ENCODE measurements at places on chromosomes 3 and 15.

GRCh38 chr3:100210772-100211135, 50.0 kb upstream of the TBC1D23 start:
- peak; percentile 16 for DNase-seq

GRCh38 chr3:66144568-66145407, 76.0 kb upstream of the SLC25A26 start:
- DNase-seq = no peak

DNA sequence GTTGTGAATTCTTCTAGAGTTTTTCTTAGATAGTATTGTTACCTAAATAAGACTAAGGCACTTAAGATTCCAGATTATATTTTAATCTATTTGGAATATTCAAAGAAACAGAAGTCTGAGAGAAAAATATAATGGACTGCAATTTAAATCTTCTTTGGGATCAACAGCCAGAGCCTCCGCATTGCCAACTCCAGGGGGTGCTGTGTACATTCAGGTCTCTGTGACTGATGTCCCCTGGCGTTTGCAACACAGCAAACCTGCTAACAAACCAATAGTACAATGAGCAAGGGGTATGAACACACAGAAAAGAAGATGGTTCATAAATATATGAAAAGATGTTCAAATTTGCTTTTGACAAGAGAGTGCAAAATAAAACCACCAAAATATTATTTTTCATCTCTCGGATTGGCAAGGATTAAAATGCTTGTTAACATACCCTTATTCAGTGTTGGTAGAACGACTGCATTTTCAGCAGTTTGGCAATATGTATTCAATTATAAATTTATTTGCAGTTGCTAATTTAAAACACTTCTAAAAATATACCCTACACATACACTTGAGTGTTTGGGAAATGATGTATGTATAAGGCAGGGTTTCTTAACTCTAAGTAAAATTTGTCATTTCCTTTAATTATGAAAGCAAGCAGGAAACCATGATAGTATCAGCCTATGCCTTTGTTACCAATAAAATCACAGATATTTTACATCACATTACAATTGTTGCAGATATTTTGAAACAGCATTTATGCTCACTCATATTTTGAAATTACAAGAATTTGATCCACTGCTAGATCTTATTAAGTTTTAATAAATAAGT, 16.1 kb upstream of the TM4SF1 start:
- DNase-seq = peak; percentile 78

GRCh38 chr3:36901588-36901987, 43.3 kb downstream of the TRANK1 start:
- DNase-seq = no peak

- no peak for DNase-seq
Observed at GRCh38 chr3:35617370-35617769, 22.0 kb upstream of the ARPP21 start.

- DNase-seq = peak; percentile 68
Observed at GRCh38 chr3:197494366-197495058, 61.3 kb downstream of the BDH1 start.

- no peak for DNase-seq
Observed at GRCh38 chr15:91752081-91752785, 101.3 kb upstream of the SLCO3A1 start.

GRCh38 chr3:134487406-134487805, 1.5 kb downstream of the CEP63 start:
- no peak for DNase-seq

DNA sequence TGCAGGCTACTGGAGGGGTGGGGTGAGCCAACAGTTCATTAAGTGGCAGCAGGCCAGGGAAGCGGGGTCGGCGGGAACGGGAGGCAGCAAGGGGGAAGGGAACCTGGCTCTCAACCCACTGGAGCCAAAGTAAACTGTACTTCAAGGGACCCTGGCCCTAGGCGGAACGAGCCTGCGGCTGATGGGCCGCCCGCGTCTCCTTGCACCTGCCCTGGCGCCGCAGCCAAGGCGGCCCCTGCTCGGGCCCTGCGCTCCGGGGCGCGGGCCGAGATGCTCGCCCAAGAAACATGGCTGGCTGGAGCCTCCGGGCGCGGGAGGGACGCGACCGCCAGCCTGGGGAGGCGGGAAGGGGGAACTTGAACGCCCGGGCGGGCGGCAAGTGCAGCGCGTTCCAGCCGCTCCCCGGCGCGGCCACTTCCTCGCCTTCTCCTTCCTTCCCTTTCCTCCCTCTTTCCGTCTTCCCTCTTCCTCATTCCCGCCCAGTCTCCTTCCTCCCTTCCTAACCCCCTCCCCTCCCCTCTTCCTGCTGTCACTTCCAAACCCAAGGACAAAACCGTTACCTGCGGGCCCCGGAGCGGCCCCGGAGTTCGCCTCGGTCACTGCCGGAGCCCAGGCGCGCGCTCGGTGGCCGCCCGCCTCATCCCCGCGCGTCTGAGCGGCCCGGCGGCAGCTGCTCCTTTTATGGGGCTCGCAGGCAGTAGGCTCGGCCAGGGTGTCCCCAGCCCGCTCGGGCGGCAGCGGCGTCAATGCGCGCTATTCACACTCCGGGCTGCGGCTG, 489.7 kb downstream of the MAGI1 start:
- no peak for DNase-seq

DNA sequence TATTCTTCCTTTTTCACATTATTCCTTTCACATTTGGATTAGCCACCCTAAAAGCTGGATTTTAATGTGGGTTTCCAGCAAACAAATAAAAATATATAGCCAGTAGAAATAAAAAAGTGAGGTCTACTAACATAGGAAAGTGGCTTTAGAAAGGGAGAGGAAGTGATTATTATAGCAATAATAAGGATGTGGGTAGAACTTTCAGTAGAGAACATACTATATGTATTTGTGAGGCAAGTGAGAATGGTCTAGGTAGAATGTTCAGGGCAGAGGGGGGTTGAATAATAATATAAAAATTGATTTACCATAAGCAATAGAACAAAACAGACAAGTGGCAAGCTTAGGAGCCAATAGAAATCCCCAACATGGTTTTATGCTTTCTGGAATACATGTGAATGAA, 88.6 kb downstream of the NR1I2 start:
- DNase-seq = no peak

- no peak for DNase-seq
Observed at GRCh38 chr3:128094295-128095151, 29.1 kb downstream of the RUVBL1 start.

GRCh38 chr3:30040126-30040525, 566.3 kb upstream of the TGFBR2 start:
- DNase-seq = no peak

- no peak for DNase-seq
Observed at GRCh38 chr3:147846293-147846692, 437.1 kb downstream of the ZIC1 start.

DNA sequence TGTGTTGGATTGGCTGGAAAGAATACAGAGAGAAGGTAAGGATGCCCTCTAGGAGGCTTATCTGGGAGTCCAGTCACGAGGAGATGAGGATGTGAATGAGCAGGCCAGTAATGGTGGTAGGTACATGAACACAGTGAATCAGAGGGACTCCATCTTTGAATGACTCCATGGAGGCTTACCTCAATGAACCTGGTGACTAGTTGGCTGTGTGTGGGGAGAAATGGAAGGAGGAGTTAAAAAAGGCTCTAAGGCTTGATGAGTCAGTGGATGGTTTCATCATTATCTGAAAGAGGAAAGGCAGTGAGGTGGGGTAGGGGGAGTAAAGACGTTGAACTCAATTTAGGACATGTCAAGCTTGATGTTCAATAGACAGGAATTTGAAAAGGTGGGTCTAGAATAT, 61.1 kb downstream of the KCNAB1 start:
- DNase-seq = peak; percentile 77

- DNase-seq = no peak
Observed at GRCh38 chr3:129358177-129358771, 70.2 kb downstream of the EFCAB12 start.

DNA sequence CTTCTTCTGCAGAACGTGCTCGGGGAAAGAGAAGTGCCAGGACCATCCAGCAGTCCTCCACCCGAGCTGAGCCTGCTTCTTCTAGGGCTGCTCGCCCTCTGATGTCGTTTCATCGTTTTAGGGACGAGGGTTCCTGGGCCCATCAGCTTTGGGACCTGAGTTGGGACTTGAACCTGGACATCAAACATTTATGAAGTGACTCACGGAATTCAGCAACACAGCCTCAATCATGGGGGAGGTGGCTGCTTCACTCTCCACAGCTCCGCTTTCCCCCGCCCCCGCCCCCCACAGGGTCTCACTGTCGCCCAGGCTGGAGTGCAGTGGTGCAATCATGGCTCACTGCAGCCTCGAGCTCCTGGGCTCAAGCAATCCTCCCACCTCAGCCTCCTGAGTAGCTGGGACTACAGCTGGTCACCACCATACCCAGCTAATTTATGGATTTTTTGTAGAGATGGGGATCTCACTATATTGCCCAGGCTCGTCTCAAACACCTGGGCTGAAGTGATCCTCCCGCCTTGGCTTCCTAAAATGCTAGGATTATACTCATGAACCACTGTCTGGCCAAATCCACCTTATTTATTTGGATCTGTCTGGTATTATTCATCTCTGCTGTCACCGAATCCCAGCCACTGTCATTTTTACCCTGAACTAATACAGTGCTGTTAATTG, 725 bp upstream of the SCAMP2 start:
- DNase-seq = no peak

- no peak for DNase-seq
Observed at GRCh38 chr3:194073926-194074325, 62.0 kb upstream of the HES1 start.

DNA sequence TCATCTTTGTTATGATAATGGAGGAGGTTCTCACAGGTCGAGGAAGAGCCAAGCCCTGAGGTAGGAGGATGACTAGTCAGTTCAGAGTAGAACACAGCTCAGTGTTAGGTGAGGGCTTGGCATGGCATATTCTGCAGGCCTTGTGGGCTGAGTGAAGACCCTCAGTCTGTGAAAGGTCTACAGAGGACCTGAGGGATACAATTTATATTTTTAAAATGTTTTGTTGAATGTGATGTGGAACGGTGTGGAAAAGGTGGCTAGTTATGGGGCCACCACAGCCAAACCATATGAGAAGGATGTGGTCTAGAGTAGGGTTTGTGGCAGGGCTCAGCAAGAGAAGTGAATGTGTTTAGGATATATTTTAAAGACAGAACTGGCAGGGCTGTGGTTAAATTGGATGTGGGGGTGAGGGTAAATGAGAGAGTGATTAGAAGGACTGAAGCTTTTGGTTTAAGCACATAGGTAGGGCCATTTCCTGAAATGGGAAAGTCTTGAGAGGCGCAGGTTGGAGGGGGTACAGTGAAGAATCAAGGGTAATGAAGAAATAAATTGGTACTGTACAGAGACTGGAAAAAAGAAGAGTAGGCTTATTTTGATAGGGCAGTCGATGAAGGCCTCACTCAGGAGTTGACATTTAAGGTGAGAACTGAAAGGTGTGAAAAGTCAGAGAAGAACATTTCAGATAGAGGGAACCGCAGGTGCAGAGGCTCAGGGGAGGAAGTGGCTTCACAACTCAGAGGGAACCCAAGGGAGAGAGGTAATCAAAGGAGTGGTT, 60.5 kb downstream of the SPTSSB start:
- DNase-seq = no peak

GRCh38 chr3:105613120-105613519, 246.4 kb downstream of the ALCAM start:
- no peak for DNase-seq

GRCh38 chr3:137695351-137695750, 68.8 kb upstream of the SOX14 start:
- DNase-seq = no peak

- no peak for DNase-seq
Observed at GRCh38 chr3:148697306-148698189, at the start of gene AGTR1. Gene AGTR1 (plus strand): TSS chr3:148697903. CDS start chr3:148741036, 43,133 bp downstream.

GRCh38 chr15:98217356-98217755, 256.9 kb downstream of the ARRDC4 start:
- DNase-seq = no peak

DNA sequence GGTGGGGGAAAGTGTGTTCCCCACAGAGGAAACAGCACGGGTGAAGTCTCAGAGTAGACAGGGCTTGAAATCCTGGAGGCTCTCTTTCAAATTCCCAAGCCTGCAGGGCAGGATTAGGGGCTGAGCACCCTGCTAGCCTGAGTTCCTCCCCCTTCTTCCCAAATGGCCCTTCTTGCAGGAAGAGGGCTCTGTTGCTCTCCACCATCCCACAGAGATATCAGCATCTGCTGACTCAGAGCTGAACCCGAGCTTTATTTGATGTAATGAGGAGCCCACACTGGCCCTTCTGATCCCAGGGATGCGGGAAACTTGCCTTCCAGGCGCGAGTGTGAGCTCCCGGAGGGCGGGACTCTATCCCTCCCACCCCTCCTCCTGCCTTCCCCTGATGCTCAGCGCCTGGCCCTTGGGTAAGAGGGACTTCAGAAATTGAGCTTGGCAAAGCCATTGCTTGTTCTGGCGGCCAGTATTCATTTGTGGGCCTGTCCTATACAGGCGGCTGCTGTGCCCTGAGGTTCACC, 1.4 kb upstream of the STRA6 start:
- DNase-seq = peak; percentile 80

GRCh38 chr15:65081758-65082157, 5.2 kb downstream of the KBTBD13 start:
- no peak for DNase-seq

- DNase-seq = peak; percentile 86
Observed at GRCh38 chr3:12180218-12180617, 21.5 kb upstream of the TIMP4 start.

DNA sequence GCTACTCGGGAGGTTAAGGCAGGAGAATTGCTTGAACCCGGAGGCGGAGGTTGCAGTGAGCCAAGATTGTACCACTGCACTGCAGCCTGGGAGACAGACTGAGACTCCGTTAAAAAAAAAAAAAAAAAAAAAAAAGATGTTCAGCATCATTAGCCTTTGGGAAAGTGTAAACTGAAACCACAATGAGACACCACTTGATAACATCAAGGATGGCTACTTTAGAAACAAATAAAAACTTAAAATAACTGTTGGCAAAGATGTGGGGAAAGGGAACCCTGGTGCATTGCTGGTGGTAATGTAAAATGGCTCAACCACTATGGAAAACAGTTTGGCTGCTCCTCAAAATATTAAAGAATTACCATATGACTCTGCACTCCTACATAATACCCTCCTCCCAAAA, 1.9 kb downstream of the LEO1 start:
- no peak for DNase-seq

- no peak for DNase-seq
Observed at GRCh38 chr3:181955566-181955965, 243.8 kb downstream of the SOX2 start.

DNA sequence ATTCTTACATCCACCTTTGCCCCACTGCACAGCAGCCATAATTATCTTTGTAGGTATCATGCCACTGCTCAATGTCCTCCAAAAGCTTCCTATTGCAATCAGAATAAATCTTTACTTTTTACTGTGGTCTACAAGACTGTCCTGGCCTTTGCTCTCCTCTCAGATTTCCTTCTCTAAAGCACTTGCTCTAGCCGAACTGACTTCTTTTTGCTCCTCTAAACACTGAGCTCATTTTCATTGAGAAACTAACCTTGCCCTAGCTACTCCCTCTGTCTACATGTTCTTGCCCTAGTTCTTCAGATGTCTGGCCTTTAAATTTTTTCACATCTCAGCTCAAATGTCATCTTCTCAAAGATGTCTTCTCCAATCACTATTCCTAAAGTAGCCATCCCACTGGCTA, 342.8 kb downstream of the TBC1D5 start:
- no peak for DNase-seq

Measured in A172 (cell line).